ENCODE measurements at places on chromosomes 3 and 15. TPM values are rescaled to one million over a fixed set of nuclear protein-coding genes. Genes with fewer than 3 reads are reported as not detected.

GRCh38 chr3:65024148-65024547, 336.3 kb upstream of the ADAMTS9 start:
- no peak overlapping the region for H3K4me3 ChIP-seq
- H3K27ac ChIP-seq: no peak overlapping the region
- H3K36me3 ChIP-seq: no peaks in the 10 kb centered on the region

DNA sequence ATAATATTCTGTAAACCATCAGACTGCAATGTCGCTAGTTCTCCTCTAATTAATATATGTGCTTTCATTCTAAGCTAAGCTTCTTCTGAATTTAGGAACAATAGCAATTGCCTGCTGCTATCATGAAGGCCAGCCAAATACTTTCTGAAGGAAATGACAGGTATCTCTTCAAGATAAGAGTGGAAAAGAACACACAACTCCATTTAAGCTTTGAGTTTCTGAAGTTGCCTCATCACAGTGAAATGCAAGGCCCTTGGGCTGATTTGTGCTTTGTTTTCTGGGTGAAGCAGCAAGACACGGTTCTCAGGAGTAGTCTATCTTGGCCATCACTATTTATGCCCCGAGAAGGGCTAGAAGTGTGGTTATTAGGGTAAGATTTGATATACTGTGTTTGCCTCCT, 6.2 kb downstream of the SLC7A14 start:
- no peak overlapping the region for H3K27ac ChIP-seq
- no peaks in the 10 kb centered on the region for H3K36me3 ChIP-seq
- no peak overlapping the region for H3K4me3 ChIP-seq
- peaks cover 43% of the 10 kb centered on the region for H3K27me3 ChIP-seq

- no peak for DNase-seq
- no peaks in the 10 kb centered on the region for H3K4me1 ChIP-seq
- no peaks in the 10 kb centered on the region for H3K27me3 ChIP-seq
- no peak overlapping the region for H3K27ac ChIP-seq
These were observed 304.5 kb downstream of the AGBL1 start for GRCh38 chr15:86384186-86384585.

- H3K27ac ChIP-seq: no peak overlapping the region
- no peak overlapping the region for H3K4me3 ChIP-seq
- peaks cover 26% of the 10 kb centered on the region for H3K27me3 ChIP-seq
These were observed 38.2 kb downstream of the PPARG start for GRCh38 chr3:12327021-12327420.

GRCh38 chr3:4979428-4980228, at the start of gene BHLHE40:
TSS of gene BHLHE40 (plus strand) at chr3:4979437. CDS start at chr3:4979719, 282 bp downstream.
- DNase-seq: no peak
- peak within 1 kb of the TSS; percentile 92 for H3K4me3 ChIP-seq
- peaks cover 59% of the 10 kb centered on the region for H3K4me1 ChIP-seq
- H3K36me3 ChIP-seq: peaks cover 29% of the 10 kb centered on the region

DNA sequence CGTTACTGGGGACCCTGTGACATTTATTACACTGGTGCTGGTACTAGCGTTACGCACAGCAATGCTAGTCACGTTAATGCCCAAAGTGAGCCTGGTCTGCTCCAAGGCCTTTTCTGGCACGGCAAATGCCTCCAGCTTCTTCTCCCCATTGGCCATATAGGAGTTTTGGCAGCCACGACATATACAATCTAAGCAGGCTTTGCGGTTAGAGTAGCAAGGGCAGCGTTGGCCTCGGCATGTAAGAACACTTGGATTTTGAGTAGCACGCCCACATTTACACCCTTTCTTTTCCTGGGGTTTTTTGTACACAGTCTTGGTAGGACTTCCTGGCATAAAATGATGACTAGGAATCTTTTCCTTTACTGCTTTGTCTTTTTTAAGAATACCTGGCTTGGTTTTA, 44.9 kb downstream of the MSL2 start:
- H3K4me1 ChIP-seq: peaks cover 28% of the 10 kb centered on the region
- no peak for DNase-seq
- no peak overlapping the region for H3K4me3 ChIP-seq
- no peaks in the 10 kb centered on the region for H3K27me3 ChIP-seq
- peaks cover 34% of the 10 kb centered on the region for H3K36me3 ChIP-seq

DNA sequence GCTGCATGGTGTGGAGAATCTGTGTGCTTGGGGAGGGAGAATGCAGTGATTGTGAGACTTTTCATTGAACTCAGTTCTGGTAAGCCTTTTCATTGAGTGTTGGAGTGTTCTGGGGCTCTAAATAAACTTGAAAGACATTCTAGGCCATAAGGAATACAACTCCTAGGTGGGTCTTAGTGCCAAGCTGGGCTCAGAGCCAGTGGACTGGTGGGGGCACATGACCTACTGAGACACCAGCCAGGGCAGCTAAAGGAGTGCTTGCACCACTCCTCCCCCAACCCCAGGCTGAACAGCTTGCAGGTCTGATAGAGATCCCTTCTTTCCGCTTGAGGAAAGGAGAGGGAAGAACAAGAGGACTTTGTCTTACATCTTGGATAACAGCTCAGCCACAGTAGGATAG, 21.7 kb upstream of the KPNA4 start:
- H3K27ac ChIP-seq: no peak overlapping the region
- peaks cover 5% of the 10 kb centered on the region for H3K36me3 ChIP-seq
- no peak overlapping the region for H3K4me3 ChIP-seq
- H3K4me1 ChIP-seq: no peaks in the 10 kb centered on the region

DNA sequence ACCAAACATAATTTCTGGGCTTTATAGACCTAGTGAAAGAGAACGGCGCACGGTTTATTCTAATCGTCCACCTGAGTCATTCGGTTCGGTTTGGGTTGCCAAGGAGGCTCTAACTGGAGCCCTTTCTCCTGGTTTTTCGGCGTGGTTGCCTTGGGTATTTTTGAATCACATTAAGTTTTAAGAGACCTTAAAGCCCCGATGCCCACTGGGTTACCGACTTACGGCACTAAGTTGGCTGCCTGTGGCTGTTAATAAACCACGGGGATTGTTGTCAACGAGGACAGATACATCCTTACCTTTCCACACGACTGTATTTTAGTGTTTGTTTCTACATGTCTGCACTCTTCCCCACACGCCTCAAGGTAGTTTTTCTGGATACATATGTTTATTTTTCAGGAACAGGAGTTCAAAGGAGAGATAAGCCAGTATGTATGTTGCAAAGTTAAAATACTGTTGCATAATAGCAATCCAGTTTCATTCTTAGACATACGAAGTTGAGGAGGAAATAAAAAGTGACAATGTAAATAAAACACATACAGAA, 1.2 kb upstream of the ANP32A start:
- H3K27ac ChIP-seq: peak overlapping the region; percentile 51
- no peaks in the 10 kb centered on the region for H3K36me3 ChIP-seq
- DNase-seq: no peak
- peaks cover 19% of the 10 kb centered on the region for H3K4me1 ChIP-seq
- peak overlapping the region; percentile 82 for H3K4me3 ChIP-seq

DNA sequence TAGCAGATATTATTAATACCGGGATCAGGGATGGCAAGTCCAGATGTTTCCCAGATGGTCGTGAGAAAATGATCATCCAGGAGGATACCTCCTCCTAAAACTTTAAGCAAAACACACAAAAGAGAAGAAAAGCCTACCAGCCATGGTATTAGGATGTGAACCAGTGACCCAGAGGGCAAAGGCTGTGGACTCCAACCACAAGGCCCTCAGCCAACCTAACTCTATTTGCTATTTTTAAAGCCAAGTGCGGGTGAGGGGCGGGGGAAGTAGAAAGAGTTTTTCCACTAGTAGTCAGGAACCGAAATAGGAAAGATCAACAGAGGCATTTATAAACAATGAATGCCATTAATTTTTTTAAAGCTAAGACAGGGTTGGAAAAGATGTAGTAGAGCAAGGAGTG, 77.4 kb downstream of the STAC start:
- no peak overlapping the region for H3K27ac ChIP-seq
- no peaks in the 10 kb centered on the region for H3K4me1 ChIP-seq
- no peak for DNase-seq
- no peak overlapping the region for H3K4me3 ChIP-seq
- no peaks in the 10 kb centered on the region for H3K27me3 ChIP-seq
- no peaks in the 10 kb centered on the region for H3K36me3 ChIP-seq

GRCh38 chr15:91912336-91912735, 58.8 kb downstream of the SLCO3A1 start:
- no peaks in the 10 kb centered on the region for H3K36me3 ChIP-seq
- H3K27me3 ChIP-seq: no peaks in the 10 kb centered on the region
- H3K27ac ChIP-seq: no peak overlapping the region

GRCh38 chr3:38549957-38550840, 54.1 kb downstream of the EXOG start:
- DNase-seq: peak; percentile 75
- H3K36me3 ChIP-seq: no peaks in the 10 kb centered on the region
- no peak overlapping the region for H3K4me3 ChIP-seq
- H3K27ac ChIP-seq: no peak overlapping the region
- H3K4me1 ChIP-seq: no peaks in the 10 kb centered on the region

DNA sequence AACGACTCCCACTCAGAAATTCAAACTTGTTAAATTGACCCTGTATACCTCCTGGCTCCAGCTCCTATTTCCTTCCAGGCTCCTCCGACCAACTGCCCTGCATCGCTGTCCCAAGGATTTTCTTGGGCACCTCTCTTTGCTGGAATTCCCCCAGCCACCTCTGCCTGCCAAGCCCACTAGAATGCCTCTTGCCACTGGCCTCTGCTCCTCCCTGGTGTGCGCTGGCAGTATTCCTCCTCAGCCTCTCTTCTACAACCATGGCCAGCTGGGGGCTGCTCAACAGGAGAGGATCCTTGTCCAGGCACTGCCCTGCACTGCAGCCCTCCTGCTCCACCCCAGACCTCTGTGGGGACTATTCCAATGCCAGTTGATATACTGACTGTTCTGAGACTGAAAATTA, 7.4 kb downstream of the WNT7A start:
- no peaks in the 10 kb centered on the region for H3K4me1 ChIP-seq
- DNase-seq: no peak
- H3K36me3 ChIP-seq: no peaks in the 10 kb centered on the region
- H3K27me3 ChIP-seq: peaks cover 25% of the 10 kb centered on the region
- H3K4me3 ChIP-seq: no peak overlapping the region

GRCh38 chr3:178558637-178559036, 22.4 kb downstream of the KCNMB2 start:
- H3K4me1 ChIP-seq: peaks cover 5% of the 10 kb centered on the region
- no peak overlapping the region for H3K27ac ChIP-seq
- H3K27me3 ChIP-seq: peaks cover 20% of the 10 kb centered on the region
- H3K4me3 ChIP-seq: no peak overlapping the region
- no peak for DNase-seq
- no peaks in the 10 kb centered on the region for H3K36me3 ChIP-seq

DNA sequence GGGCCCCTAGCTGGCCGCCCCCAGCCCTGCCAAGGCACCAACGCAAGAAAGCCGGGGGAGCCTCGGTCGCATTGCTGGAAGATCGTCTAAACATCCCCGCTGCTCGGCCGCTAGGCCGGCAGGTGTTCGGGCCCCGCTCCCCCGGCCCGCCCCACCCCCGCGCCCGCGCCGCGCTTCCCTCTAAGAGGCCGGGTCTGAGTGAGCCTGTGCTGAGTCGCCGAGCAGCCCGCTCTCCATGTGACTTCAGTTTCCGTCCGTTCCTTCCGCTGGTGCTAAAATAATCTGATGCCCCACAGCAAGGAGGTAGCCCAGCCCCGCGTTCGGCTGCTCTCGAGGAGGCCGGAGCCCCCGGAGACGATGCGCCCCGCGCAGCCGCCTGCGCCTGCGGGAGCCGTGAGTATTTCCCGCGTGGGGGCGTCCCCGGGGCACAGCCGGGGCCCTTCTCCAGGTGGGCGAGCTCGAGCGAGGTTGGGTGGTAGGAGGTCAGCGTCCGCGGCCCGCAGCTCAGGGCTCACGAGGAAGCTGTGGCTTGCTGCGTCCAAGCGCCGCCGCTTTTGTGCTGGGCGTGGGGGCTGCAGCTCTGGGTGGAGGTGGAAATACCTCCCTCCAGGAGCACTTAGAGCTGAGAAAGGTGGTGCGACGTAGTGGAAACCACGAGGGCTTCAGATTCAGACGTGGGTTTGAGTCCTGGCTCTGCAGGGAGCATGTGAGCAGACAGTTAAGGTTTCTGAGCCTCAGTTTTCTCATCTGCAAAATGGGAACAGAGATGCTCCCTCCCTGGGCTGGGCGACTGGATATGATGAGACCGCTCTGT, at the start of gene NRROS:
Gene NRROS, plus strand, starts transcription at position 212 of the 814 bp plus-strand sequence. CDS start 14,846 bp downstream, outside the sequence.
- DNase-seq: no peak

GRCh38 chr3:162612991-162613390, 1116.4 kb downstream of the OTOL1 start:
- no peak overlapping the region for H3K4me3 ChIP-seq
- no peaks in the 10 kb centered on the region for H3K4me1 ChIP-seq
- H3K36me3 ChIP-seq: no peaks in the 10 kb centered on the region
- DNase-seq: no peak

DNA sequence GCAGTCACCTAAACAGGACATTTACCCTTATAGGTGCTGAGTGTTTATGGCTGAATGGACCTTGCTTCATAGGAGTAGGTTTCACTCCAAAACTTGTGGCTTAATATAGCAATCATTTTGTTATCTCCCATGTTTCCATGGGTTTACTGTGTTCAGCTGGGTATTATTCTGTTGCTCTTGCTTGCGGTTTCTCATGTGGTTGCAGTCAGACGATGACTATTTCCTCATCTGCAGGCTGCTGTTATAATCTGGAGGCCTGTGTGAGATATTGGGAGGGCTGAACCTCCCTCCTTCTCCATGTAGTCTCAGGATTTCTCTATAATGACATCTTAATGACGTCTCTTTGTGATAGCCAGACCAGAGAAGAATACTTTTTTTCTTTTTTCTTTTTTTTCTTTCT, 98.1 kb downstream of the ZPLD1 start:
- H3K36me3 ChIP-seq: no peaks in the 10 kb centered on the region
- H3K4me1 ChIP-seq: no peaks in the 10 kb centered on the region
- H3K27ac ChIP-seq: no peak overlapping the region
- H3K4me3 ChIP-seq: no peak overlapping the region
- peaks cover 14% of the 10 kb centered on the region for H3K27me3 ChIP-seq

Gene ZIC1
- total RNA-seq: 89.9 TPM

Gene KLHL40
- not detected for total RNA-seq

Gene CFAP161
- total RNA-seq: not detected

Gene C3orf70
- total RNA-seq: 5.0 TPM

Gene SKOR1
- 0.42 TPM for total RNA-seq

Gene SOX2
- total RNA-seq: 5.2 TPM

Gene CYP8B1
- total RNA-seq: not detected

Gene CLDN16
- not detected for total RNA-seq
